ENCODE measurements at places on chromosomes 12 and 14. TPM values are rescaled to one million over a fixed set of nuclear protein-coding genes. Genes with fewer than 3 reads are reported as not detected.

The TAC3 gene
- total RNA-seq = 4.2 TPM

The OTX2 gene
- total RNA-seq = not detected

The RASSF9 gene
- total RNA-seq = not detected

The ALX1 gene
- total RNA-seq = not detected

The HHIPL1 gene
- 0.39 TPM for total RNA-seq

GRCh38 chr12:31222620-31223222 is 103.2 kb downstream of the SINHCAF start:
- H3K27me3 ChIP-seq = no peaks in the 10 kb centered on the region
- DNase-seq = no peak
- H3K36me3 ChIP-seq = no peaks in the 10 kb centered on the region

GRCh38 chr14:57464008-57464730 is 29.5 kb downstream of the CCDC198 start:
- H3K4me1 ChIP-seq = no peaks in the 10 kb centered on the region
- no peak for DNase-seq
- H3K4me3 ChIP-seq = no peak overlapping the region
- no peak overlapping the region for H3K27ac ChIP-seq
- H3K36me3 ChIP-seq = no peaks in the 10 kb centered on the region

- no peaks in the 10 kb centered on the region for H3K36me3 ChIP-seq
- DNase-seq = no peak
- no peaks in the 10 kb centered on the region for H3K27me3 ChIP-seq
- no peak overlapping the region for H3K4me3 ChIP-seq
- H3K4me1 ChIP-seq = no peaks in the 10 kb centered on the region
Measured at GRCh38 chr14:29161593-29161992, 395.0 kb downstream of the FOXG1 start.

- H3K4me1 ChIP-seq = peaks cover 13% of the 10 kb centered on the region
- H3K36me3 ChIP-seq = no peaks in the 10 kb centered on the region
- no peaks in the 10 kb centered on the region for H3K27me3 ChIP-seq
- peak overlapping the region; percentile 13 for H3K27ac ChIP-seq
Measured at GRCh38 chr12:110699591-110700445, 10.9 kb upstream of the HVCN1 start.

DNA sequence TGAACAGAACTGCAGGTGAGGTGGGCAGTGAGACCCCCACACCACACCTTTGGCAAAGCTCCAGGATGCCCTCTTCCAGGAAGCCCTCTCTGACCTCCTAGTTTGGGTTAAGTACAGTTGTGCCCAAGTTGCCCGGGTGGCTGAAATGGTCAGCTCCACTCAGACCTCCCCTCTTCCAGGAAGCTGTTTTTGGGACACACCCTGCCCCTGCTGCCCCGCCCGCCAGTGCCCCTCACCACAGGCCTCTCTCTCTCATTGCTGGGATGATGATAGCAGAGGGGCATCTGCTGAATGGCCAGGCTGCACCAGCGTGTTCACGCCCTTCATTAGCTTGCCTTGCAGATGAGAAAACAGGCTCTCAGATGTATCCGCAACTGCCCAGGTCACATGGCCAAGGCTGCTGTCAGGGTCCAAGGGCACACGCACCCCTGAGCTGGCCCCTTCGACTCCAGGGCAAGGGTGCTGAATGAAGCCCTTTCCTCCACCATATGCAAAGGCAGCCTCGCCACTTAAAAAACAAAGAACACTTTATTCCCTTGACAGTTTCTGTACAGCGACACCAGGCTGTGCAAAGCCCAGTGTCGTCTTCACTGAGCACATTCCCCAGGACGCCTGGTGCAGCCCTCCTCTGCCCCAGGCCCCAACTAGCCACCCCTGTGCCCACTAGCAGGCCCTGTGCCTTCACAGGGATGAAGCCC is 15.5 kb downstream of the SLC25A29 start:
- no peak for DNase-seq
- H3K4me1 ChIP-seq = no peaks in the 10 kb centered on the region
- H3K36me3 ChIP-seq = no peaks in the 10 kb centered on the region
- H3K4me3 ChIP-seq = no peak overlapping the region

GRCh38 chr12:55246159-55246558 is 1.8 kb downstream of the OR6C74 start:
- DNase-seq = no peak
- H3K4me3 ChIP-seq = no peak overlapping the region
- peaks cover 20% of the 10 kb centered on the region for H3K27me3 ChIP-seq
- H3K4me1 ChIP-seq = no peaks in the 10 kb centered on the region
- H3K36me3 ChIP-seq = no peaks in the 10 kb centered on the region

DNA sequence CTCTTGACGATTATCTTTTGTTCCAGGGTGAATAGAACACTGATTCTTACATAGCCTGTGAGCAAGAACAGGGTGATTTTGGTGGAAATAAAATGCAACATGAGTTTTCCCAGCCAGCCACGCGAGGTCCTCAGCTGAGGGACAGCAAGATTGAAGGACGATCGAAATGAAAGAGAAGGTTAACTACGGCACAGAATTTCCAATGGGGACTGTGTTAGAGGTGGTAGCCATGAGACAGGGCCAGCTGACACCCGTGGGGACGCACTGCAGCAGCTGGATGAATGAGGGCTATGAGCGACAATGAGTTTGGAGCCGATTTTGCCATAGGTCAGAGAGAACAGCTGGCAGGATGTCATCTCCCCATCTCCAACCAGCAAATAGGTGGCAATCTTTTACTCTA is 243.4 kb upstream of the PELI2 start:
- DNase-seq = no peak
- H3K4me1 ChIP-seq = no peaks in the 10 kb centered on the region
- no peak overlapping the region for H3K27ac ChIP-seq
- H3K36me3 ChIP-seq = no peaks in the 10 kb centered on the region

DNA sequence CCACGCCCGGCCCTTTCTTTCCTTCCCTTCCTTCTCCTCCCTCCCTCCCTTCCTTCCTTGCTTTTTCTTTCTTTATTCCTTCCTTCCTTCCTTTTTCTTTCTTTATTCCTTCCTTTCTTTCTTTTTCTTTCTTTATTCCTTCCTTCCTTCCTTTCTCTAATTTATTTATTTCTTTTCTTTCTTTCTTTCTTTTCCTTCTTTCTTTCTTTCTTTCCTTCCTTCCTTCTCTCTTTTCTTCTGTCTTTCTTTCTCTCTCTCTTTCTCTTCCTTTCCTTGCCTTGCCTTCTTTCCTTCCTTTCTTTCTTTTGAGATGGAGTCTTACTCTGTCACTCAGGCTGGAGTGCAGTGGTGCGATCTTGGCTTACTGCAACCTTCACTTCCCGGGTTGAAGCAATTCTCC is 15.9 kb downstream of the CCDC177 start:
- no peak overlapping the region for H3K27ac ChIP-seq
- no peaks in the 10 kb centered on the region for H3K36me3 ChIP-seq
- no peak overlapping the region for H3K4me3 ChIP-seq
- peaks cover 42% of the 10 kb centered on the region for H3K27me3 ChIP-seq

- H3K36me3 ChIP-seq = no peaks in the 10 kb centered on the region
- DNase-seq = no peak
- H3K27ac ChIP-seq = no peak overlapping the region
- no peak overlapping the region for H3K4me3 ChIP-seq
Measured at GRCh38 chr12:2129076-2129475, 76.3 kb downstream of the CACNA1C start.

DNA sequence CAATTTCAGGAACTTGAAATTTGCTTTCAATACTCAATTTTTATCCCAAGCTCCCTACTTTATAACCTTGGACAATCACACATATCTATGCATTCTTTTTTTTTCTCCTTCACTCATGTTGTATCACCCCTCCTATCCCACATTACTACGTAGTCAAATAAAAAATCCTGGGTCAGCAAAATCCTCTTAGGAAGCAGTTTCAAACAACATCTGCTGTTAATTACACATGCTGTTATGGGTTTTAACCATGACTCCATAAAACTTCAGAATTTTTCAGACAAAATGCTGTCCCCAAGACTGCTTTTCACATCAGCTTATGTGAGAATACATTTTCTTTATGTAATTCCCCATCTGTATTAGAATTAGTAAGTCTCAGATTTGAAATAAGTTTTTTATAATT is 61.7 kb downstream of the LRFN5 start:
- H3K36me3 ChIP-seq = no peaks in the 10 kb centered on the region
- DNase-seq = no peak
- no peak overlapping the region for H3K27ac ChIP-seq
- H3K27me3 ChIP-seq = no peaks in the 10 kb centered on the region

DNA sequence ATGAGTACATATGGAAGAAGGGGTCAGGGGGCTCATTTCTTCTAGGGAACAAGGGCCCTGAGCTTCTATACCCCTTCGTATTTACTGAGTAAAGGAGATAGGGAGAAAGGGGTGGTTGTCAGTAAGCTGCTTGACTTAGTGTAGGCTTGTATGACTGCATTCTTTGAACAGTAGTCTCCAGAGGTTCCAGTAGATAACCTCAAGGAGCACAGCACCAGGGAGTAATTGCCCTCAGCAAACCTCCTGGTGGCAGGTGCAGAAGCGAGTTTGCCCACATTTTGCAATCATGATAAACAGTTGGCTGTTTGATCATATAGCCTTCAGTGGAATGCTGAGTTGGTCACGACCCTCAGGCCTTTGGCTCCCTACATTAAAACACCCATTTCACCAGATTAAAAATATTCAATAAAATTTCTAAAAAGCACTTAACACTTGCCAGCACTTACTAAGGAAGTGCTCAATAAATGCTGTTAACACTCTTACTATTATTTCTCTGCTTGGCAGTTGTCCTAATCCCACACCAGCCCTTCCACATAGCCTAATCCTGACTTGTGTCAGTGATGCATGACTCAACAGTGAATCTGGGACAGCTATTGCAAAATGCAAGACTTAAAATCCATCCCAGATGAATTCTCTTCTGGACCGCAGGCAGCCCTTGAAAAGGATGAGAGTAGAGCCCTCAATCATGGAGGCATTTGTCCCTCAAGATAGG is 3.7 kb upstream of the DHRS4L2 start:
- DNase-seq = no peak
- H3K27ac ChIP-seq = no peak overlapping the region
- no peaks in the 10 kb centered on the region for H3K27me3 ChIP-seq
- no peaks in the 10 kb centered on the region for H3K36me3 ChIP-seq

GRCh38 chr12:124633365-124634362 is 66.3 kb upstream of the NCOR2 start:
- H3K4me1 ChIP-seq = peaks cover 15% of the 10 kb centered on the region
- DNase-seq = no peak
- H3K36me3 ChIP-seq = no peaks in the 10 kb centered on the region
- no peaks in the 10 kb centered on the region for H3K27me3 ChIP-seq
- no peak overlapping the region for H3K4me3 ChIP-seq

DNA sequence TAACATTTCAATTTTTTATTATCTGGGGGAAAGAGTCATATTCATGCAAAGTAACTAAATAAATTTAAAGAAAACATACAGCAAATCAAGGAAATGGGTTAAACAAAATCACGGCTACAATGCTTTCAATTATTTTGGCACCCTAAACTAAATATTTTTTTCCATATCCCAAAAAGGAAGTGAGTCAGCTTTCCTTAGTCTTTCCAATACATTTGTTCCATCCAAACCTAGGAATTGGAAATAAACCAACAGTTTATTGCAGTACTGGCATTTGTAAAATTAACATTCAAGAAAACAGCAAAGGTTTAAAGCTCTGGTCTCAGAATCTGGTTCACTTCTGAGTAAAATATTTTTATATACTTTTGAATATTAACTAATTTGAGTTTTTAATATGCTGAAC is 89.2 kb downstream of the BCL2L14 start:
- no peaks in the 10 kb centered on the region for H3K27me3 ChIP-seq
- DNase-seq = no peak
- no peaks in the 10 kb centered on the region for H3K4me1 ChIP-seq

DNA sequence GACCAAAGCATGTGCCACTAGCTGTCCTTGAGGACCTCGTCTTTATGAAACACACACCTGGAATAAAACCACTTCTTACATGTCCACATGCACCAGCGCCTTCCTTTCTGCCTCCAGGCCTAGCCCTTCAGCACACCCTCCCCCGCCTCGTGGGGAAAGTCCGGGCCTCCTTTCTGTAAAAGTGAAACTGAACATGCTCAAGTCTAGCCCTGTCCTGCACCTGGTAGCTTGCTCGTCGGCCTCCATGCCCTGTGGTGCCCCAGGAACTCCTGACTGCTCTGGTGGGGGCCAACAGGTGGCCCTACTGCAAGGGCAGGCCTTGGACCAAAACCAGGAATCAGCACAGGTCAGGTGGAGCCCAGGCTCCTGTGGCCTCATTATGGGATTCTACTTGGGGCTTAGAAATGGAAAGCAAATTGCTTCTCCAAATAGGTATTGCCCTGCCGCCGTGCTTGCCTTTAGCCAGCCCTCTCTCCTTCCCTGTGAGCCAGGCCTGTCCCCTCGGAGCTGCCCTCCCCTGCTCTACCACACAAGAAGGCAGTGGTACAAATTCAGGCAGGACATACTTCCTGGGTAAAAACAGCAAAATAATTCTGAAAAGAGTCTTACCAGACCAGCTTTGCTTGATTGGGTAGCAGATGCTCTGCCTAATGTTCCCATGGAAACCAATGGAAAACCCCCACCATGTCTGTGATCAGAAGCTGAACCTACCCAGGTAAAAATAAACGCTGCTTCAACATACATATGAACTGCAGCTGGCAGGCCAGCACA is 43.5 kb downstream of the ERH start:
- no peaks in the 10 kb centered on the region for H3K36me3 ChIP-seq
- peaks cover 37% of the 10 kb centered on the region for H3K4me1 ChIP-seq
- H3K27ac ChIP-seq = peak overlapping the region; percentile 62
- no peaks in the 10 kb centered on the region for H3K27me3 ChIP-seq
- peak overlapping the region; percentile 78 for H3K4me3 ChIP-seq
- peak; percentile 78 for DNase-seq

GRCh38 chr12:104958805-104959334 is 780 bp upstream of the SLC41A2 start:
- peaks cover 49% of the 10 kb centered on the region for H3K27me3 ChIP-seq
- peak overlapping the region; percentile 88 for H3K27ac ChIP-seq
- no peaks in the 10 kb centered on the region for H3K36me3 ChIP-seq
- DNase-seq = no peak
- peaks cover 29% of the 10 kb centered on the region for H3K4me1 ChIP-seq
